ENCODE measurements at places on chromosomes 4 and X. TPM values are rescaled to one million over a fixed set of nuclear protein-coding genes. Genes with fewer than 3 reads are reported as not detected.

The PDCL2 gene
- total RNA-seq, result 1.5 TPM

The FAM156A gene
- total RNA-seq, result 8.2 TPM

The UBA6 gene
- total RNA-seq, result 103 TPM

DNA sequence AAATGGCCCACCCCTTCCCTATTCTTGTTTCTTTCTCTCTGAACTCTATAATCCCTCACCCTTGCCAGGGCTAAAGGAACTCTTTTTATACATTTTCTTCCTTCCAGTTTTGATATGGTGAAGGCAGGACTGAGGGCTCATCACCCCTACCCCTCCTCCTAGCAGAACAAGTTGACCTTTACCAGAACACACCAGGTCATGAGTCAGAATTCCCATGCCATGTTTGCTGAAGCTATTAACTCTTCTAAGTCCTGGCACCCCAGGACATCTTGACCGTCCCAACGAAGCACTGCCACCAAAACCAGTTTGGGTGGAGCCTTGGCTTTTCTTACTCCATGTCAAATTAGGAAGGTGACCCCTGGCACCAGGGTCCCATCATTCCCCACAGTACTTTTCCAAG, 57.5 kb upstream of the DYNLT3 start:
- DNase-seq, result no peak

GRCh38 chr4:8708401-8709021, 115.9 kb downstream of the CPZ start:
- DNase-seq, result no peak

- DNase-seq, result no peak
Observed at GRCh38 chrX:68995780-68996551, 167.1 kb downstream of the EFNB1 start.

- no peak for DNase-seq
Observed at GRCh38 chr4:88419874-88420273, 37.0 kb upstream of the HERC5 start.

DNA sequence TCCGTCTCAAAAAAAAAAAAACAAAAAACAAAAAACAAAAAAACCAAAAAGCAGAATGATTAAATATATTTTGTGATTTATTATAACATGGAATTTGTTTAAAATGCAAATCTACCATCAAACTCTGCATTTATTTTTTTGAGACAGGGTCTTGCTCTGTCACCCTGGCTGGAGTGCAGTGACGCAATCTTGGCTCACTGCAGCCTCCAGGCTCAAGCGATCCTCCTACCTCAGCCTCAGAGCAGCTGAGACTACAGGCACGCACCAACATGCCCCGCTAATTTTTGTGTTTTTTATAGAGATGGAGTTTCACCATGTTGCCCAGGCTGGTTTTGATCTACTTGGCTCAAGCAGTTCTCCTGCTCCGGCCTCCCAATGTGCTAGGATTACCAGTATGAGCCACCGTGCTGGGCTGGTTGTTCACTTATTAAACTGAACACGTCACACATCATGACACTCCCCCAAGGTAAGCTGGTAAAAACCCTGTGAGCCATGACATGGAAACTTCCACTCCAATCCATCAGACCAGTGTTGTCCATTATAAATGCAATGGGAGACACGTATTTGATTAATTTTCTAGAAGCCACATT, 45.7 kb downstream of the RBM47 start:
- DNase-seq, result no peak

The AREG gene
- 47.3 TPM for total RNA-seq

All from esophagus squamous epithelium (tissue), 5 donors.